ENCODE measurements at places on chromosomes 16 and 17.

GRCh38 chr16:28324235-28324886 is 32.0 kb downstream of the SBK1 start:
- no peak for DNase-seq

- no peak for DNase-seq
These were observed 155.0 kb upstream of the CACNG5 start for GRCh38 chr17:66679631-66680517.

GRCh38 chr16:81316176-81316496 is 1.4 kb downstream of the GAN start:
- DNase-seq: no peak

GRCh38 chr17:70629902-70630301 is 460.6 kb downstream of the KCNJ2 start:
- no peak for DNase-seq

All from stimulated activated CD8-positive, alpha-beta memory T cell treated with anti-CD3 and anti-CD28 coated beads, Interleukin-2, amount 100 ng/mL, for 1 hour (primary cell).